Aortic smooth muscle cell (primary cell): ENCODE measurements at places on chromosomes 5 and 9. TPM values are rescaled to one million over a fixed set of nuclear protein-coding genes. Genes with fewer than 3 reads are reported as not detected.

The NCS1 gene
- total RNA-seq, result 32.0 and 33.2 TPM in 2 replicates

The SLC36A2 gene
- not detected in 2 replicates for total RNA-seq

The PCDHA9 gene
- under 0.01 and 0.06 TPM in 2 replicates for total RNA-seq

The FOXD4L6 gene
- 0.06 TPM in 1 of 2 replicates, not detected in the other for total RNA-seq

The LPCAT1 gene
- 52.5 and 77.0 TPM in 2 replicates for total RNA-seq

The SPATA31E1 gene
- total RNA-seq, result not detected in 2 replicates

The ARL14EPL gene
- total RNA-seq, result not detected in 2 replicates

The OR13C2 gene
- not detected in 2 replicates for total RNA-seq

The FBXO4 gene
- total RNA-seq, result 12.0 and 13.1 TPM in 2 replicates

The ACSL6 gene
- 0.25 TPM in 1 of 2 replicates, not detected in the other for total RNA-seq
